ENCODE measurements at places on chromosomes 2 and 18.

DNA sequence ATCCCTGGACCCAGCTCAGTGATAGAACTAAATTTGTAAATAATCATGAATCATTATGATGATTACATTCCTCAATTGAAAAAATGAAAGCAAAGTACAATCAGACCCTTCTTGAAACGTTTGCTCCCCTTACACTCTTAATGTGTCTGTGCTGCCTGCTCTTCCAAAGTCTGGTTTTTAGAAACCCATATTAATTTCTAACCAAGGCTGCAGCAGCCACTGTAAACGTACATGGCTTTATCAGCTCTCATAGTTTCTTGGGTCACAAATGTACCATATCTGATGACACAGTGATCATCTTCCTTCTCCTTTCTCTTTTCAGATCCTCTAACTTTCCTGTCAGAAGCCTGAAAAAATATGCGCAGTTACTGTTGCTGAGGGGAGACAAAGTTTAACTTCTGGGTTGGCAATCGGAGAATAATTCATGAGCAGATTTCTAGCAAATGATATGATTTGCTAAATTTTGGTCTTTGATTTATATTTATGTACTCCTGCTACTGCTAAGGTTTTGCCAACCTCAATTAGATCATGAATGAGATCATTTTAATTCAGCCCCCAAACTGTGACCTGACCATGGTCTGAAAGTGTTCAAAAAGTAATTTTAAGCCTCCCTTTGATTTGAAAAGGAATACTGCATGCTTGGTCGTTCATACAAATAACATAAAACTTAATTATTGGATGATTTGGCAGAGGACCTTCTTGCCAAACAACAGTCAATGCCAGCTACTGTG is 12.3 kb downstream of the ZEB2 start:
- no peak for DNase-seq

- DNase-seq: no peak
Observed at GRCh38 chr2:60485055-60485454, 68.4 kb downstream of the BCL11A start.

DNA sequence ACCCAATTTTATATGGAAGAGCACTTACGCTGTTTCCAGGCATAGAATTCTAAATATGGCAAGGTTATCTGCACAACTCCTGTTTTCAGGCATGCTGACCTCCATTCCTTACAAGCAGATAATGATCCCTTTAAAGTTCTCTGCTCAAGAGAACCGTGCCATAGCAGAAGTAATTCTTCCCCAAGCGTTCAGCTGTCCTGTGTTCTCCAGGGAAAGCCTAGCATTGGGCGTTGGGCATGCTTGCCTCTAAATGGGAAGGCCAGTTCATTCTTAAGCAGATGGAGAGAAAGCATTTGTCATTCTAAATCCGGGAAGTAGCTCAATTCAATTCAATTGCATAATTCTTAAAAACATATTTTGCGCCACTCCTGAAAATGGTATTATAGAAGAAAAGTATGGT is 55.7 kb upstream of the EML4 start:
- no peak for DNase-seq

DNA sequence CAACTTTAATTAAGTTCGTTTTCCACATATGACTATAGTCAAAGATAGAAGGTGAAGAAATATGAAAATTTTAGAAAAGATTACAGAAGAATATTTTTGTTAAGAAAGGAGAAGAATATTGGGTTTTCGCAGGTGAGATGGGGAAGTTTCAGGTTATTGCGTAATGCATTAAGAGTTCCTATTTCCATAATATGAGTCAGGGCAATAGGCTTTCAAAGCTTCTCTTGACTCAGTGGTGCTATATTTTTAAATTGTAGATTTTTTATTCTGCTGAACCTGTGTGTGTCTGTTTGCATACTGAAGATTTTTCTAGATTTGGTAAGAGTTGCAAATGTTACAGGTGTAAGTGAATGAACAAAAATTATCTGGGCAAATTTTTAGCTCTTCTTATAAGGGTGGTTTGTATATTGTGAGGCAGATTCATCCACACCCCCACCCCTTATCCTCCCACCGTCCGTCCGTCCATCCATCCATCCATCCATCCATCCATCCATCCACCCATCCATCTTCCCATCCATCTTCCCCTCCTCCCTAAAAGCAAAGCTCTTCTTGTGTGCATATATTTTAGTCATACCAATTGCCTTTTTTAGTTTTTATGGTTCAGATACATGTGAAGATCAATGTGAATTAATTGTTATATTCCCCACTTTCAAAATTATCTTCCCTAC is 69.6 kb downstream of the MYO1B start:
- DNase-seq: no peak

GRCh38 chr2:22525681-22526080 is 859.3 kb upstream of the KLHL29 start:
- no peak for DNase-seq

DNA sequence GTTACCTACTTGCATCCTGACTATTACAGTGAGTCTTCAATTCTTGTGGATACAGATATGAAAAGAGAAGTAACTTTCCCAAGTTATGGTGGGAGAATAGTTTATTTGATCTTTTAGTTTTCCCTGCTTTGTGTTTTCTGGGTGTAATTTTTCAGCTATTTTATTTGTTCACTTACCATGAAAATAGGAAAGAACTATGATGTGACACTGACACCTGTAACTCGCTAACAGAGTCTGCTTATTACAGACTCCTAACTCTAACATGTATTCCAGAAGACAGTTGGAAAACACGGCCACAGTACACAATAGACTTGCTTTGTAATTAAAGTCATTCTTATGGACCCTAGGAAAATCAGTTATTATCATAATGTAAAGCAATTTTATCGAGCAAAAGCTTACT is 323.2 kb downstream of the LRRTM1 start:
- DNase-seq: no peak

GRCh38 chr2:147554521-147555107 is 290.2 kb upstream of the ACVR2A start:
- no peak for DNase-seq

DNA sequence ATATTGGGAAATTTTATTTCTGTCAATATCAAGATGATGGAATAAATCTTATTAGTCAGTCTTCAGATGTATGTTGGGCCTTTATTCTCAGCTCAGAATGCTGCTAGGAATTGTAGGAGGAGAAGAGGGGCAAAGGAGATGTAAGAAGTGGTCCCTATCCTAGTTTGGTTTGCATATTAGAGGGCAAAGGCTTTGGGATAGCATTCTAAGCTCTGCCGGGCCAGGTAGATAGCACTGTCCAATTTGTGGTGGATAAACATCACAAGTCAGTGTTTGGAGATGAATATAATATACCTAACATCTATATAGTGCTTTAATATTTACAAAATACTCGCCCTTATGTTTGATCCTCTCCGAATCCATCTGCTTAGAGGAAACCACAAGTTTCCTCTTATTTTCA is 149.2 kb downstream of the GULP1 start:
- DNase-seq: no peak

DNA sequence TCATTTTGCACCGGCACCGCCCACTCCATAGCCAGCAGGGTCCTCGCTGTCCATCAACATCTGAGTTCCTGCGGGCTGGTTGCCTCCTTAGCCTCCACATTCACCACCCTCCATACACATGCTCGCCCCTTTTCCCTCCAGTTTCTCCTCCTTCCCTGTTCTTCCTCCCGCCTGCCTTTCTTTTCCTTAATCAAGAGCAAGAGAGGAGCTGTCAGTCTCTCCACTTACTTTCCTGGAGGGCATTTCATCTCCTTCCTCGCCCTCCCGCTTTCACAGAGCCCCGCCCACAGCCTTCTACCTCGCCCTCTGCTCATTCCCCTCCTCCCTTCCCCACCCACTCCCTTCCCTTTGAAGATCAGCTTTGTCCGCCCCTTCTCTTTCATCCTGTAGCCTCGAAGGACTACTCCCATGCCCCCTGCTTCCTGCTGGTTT is 13.8 kb upstream of the ZBTB7C start:
- DNase-seq: no peak

DNA sequence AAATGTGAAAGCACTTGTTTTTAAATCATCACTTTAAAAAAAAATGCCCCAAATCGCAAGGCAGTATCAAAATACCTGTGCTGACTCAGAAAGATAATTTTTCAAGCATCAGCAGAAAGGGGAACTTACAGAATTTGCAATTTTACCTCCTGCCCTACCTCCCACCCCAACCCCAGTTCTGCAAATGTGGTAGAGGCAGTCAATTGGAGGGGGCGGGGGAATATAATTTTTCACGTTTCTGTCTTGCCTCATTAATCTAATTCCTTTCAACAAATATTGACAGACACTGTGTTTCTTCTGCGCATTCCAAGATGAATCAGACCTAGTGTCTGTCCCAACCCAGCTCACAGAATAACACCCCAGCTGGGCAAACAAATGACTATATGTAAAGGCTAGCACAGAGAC is 76.8 kb downstream of the ALPK2 start:
- DNase-seq: no peak

GRCh38 chr2:25699216-25699615 is 25.8 kb upstream of the DTNB start:
- DNase-seq: no peak

GRCh38 chr2:239857591-239857990 is 167.6 kb downstream of the NDUFA10 start:
- no peak for DNase-seq

DNA sequence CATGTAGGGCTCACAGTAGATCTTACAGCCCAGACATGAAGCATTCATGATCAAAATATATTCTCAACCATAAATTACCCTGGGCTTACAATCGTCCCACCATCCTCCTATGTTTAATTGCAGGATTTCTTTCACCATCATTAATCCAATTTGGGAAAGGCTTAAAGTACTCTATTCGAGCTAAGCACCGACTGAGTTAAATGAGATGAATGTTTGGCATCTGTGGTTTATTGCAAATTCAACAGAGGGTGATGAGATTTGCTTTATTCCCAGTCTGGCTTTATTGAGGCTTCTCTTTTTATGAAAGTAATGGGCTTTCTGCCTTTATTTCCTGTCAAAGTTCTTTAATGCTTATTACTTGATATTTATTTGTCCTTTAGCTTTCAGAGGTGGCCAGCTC is 159.0 kb downstream of the METTL4 start:
- no peak for DNase-seq

DNA sequence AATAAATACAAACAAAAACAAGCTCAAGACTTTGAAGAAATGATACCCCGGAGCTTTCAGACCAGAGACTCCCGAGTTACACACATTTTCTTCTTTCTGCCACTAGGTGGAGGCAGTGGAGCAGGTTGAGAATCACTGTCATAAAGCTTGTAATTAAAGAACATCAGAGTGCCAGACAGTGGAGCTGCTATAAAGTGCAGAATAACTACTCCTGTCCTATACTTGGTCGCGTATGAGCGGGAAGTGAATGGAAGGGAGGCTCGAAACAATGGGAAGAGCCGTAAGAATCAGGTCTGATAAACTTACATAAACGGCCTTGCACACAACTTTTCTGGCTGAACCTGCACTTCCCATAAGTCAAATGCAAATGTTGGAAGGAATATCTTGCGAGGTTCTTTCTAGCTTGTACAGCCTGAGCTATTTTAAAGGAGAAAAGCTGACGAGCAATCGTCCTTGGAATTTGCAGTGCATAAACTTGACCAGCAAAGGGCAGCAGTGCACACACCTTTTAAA is 189.0 kb downstream of the RPIA start:
- no peak for DNase-seq

DNA sequence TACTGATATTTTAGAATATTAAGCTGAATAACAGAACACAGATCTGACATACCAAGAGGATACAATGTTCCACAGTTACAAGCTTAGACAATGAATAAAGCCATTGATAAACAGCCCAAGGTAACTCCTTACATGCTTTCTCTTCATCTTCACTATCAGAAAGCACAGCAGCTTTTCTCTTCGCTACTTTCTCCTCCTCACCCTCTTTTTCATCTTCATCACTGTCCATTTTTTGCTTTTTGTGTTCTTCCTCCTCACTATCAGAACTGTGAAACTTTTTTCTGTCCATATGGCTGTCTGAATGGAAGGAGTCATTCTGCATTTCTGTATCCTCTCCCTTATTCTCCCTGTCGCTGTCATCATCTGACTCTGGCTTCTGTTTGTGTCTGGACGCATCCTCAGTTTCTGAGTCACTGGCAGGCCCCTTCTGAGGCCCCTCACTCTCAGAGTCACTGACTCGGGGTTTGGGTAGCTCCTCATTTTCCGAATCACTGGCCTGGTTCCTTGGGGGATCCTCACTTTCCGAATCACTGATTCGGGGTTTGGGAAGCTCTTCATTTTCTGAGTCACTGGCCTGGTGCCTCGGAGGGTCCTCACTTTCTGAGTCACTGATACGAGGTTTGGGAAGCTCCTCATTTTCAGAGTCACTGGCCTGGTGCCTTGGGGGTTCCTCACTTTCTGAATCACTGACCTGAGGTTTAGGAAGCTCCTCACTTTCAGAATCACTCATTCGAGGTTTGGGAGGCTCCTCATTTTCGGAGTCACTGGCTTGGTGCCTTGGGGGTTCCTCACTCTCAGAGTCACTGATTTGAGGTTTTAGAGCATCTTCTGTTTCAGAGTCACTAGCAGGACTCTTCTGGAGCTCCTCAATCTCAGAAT is 21.5 kb downstream of the IWS1 start:
- no peak for DNase-seq

DNA sequence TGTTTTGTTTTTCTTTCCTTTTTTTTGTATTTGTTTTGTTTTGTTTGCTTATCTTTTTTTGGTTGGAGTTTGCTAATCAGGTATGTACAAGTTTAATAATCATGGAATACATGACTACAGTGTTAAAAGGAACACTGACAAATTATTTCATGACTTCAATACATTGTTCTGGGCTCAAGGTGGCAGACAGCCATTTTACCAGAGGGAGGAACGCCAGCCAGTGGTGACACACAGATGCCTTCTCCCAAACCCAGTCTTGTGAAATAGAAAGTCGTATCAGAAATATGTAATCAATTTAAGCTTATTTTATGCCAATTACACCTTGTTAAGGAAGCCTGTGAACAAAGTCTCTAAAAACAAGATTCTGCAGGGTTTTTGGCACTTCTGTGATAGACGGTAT is 264.0 kb upstream of the EPHA4 start:
- DNase-seq: no peak

DNA sequence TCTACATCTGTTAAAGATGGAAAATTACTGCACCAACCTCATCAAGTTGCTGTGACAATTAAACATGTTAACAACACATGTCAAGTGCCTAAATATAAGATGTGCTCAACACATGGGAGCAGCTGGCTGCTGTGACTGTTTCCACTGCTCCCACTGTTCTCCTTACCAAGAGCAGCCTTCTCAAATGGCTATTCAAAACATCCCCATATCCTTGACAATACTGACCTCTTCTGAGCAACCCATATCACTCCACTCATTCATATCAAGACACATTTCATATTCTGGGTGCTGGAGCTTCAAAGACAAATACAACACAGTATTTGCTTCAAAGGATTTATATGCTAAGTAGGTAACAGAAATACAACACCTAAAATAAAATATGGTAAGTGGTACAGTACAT is 60.3 kb downstream of the PIAS2 start:
- DNase-seq: no peak

- DNase-seq: no peak
Observed at GRCh38 chr2:233165895-233166661, 85.4 kb upstream of the ATG16L1 start.

- DNase-seq: no peak
Observed at GRCh38 chr2:191721331-191721730, 43.4 kb downstream of the NABP1 start.

- no peak for DNase-seq
Observed at GRCh38 chr2:205482399-205483081, 199.8 kb upstream of the NRP2 start.
